ENCODE measurements at places on chromosomes 11 and 22.

GRCh38 chr11:132427611-132428010 is 1057.2 kb downstream of the NTM start:
- DNase-seq = no peak

- DNase-seq = no peak
Observed at GRCh38 chr11:103340956-103341355, 231.7 kb downstream of the DYNC2H1 start.

DNA sequence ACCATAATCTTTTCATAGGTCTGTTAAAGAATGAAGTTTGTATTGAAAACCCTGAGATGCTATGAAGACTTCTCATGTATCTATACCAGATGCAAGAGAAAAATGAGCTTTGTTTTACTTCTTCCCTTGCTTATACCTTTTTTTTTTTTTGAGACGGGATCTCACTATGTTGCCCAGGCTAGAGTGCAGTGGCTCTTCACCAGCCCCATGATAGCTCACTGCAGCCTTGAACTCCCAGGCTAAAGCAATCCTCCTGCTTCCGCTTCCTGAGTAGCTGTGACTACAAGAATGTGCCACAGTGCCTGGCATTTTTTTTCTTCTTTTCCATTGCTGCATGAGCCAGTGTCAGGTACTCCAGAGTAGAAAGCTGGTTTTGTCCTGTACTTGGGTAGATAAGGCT is 10.8 kb downstream of the CEP295 start:
- no peak for DNase-seq

DNA sequence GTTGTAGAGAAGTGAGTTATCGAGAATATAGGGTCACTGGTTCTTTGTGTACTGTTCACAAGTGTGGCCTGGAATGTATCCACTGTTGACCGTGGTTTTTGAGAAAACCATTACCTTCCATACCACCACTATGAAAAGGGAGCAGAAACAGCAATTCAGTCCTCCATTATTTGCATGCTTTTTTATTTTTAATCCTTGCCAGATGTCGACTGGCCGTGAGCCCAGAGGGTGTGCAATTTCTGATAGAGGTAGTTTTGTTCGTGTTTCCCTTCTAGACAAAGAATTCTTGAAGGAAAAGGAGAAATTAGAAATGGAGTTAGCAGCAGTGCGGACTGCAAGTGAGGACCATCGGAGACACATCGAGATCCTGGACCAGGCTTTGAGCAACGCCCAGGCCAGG is 81.7 kb downstream of the AMOTL1 start:
- no peak for DNase-seq

DNA sequence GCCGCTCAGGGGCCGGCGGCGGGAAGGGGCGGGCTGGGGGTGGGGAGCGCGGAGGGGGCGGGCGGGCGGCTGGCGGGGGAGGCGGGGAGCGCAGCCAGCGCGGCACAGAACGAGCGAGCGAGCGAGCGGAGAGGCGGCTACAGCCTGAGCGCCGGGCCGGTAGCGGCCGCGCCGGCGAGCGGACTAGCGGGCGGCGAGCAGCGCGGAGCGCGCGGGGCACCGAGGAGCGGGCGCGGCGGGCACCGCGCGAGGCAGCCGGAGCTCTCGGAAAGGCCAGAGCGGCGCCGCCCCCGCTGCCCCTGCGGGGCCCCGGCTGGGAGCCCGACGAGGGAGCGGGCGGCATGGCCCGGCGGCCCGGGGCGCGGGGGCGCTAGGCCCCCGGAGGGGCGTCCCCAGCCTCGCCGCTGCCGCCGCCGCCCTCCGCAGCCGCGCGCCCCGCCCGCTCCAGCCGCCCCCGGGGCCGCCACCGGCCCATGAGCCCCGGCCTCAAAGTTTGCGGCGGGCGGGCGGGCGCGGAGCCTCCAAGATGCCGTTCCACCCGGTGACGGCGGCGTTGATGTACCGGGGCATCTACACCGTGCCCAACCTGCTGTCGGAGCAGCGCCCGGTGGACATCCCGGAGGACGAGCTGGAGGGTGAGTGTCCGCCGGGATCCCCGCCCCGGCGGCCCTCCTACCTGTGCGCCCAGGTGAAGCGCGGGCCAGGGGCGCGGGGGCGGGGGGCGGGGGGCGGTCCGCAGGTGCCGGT is at the start of gene CABP7:
Gene CABP7 (plus strand): TSS at position 105 of the 747 bp plus-strand sequence. CDS start 422 bp downstream, at position 527.
- DNase-seq = no peak

DNA sequence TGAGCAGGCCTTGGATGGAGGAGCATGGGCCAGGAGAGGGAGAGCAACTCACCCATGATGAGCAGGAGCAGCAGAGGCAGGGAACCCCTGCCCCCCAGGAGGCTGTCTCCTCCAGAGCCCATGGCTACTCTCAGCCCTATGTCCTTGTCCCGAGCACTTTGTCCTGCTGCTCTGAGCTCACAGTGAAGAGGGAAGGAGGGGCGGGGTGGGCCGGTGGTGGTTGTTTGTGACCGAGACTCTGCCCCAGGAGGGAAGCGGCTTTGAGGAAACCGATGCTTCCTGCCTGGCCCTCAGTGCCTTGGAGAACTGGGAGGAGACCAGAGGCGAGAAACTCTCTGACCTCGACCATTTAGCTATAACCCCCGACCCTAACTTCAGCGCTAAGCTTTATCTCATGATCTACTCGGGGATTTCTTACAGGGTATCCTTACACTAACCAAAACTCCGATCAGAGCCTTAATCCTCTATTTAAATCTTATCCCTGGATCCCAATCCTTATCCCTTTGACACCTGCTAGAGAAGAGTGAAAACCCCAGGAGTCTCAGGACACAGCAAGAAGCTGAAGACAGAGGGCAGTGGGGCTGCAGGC is at the start of gene ROBO4:
Gene ROBO4 (minus strand): TSS at position 192 of the 589 bp plus-strand sequence. CDS start 70 bp downstream, at position 122.
- DNase-seq = no peak

- no peak for DNase-seq
Observed at GRCh38 chr11:86460461-86461385, 86.0 kb downstream of the CCDC81 start.

GRCh38 chr11:62148271-62148980 is 24.6 kb downstream of the INCENP start:
- DNase-seq = no peak

DNA sequence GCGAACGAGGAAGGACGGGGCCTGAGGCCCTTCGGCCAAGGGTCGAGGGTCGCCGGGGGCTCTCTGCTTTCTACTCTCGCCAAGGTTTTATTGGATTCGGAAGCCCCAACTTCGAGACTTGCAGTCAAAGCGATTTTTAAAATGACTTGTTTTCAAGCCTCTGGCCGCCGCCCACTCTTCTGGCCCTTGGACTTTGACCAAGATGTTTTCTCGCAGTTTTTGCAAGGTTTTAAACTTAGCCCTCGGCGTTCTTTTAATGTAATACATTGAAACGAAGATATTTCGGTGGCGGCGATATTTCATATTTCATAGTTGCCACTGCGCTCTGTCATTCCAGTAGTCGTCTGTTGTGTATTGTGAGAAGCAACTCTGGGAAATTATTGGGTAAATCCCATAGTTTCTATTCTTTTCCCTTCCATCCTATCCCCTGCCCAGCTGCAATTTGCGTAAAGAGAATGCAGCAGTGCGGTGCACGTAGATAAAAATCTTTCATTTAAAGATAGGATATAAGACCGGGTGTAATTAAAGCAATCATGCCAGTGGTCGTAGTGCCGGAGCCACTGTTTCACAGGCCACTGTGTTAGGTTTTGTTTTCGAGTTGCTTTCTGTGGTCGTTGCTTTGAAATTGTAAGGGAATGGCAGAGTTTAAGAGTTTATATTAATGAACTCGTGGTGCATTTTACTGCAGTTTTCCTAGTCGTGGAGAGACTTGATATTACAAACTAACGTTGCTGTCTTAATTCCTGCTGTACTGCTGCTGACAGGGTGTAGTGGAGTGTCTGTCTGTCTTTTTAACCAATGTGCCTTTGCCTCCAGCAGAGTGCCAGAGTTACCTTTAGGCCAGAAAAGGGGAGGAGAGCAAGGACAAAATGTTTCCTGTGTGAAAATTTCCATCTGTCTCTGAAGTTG is 702 bp downstream of the BIRC2 start:
- no peak for DNase-seq

- no peak for DNase-seq
Observed at GRCh38 chr22:27576413-27576812, 225.1 kb downstream of the MN1 start.

DNA sequence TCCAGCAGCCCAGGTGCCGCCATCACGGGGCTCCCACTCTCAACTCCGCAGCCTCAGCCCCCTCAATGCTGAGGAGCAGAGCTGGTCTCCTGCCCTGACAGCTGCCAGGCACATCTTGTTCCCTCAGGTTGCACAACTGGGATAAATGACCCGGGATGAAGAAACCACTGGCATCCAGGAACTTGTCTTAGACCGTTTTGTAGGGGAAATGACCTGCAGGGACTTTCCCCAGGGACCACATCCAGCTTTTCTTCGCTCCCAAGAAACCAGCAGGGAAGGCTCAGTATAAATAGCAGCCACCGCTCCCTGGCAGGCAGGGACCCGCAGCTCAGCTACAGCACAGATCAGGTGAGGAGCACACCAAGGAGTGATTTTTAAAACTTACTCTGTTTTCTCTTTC is at the start of gene SAA1:
Gene SAA1 (plus strand): TSS at position 316 of the 400 bp plus-strand sequence. CDS start 624 bp downstream, outside the sequence.
- no peak for DNase-seq

- DNase-seq = no peak
Observed at GRCh38 chr11:1827931-1828330, 6.9 kb upstream of the SYT8 start.

DNA sequence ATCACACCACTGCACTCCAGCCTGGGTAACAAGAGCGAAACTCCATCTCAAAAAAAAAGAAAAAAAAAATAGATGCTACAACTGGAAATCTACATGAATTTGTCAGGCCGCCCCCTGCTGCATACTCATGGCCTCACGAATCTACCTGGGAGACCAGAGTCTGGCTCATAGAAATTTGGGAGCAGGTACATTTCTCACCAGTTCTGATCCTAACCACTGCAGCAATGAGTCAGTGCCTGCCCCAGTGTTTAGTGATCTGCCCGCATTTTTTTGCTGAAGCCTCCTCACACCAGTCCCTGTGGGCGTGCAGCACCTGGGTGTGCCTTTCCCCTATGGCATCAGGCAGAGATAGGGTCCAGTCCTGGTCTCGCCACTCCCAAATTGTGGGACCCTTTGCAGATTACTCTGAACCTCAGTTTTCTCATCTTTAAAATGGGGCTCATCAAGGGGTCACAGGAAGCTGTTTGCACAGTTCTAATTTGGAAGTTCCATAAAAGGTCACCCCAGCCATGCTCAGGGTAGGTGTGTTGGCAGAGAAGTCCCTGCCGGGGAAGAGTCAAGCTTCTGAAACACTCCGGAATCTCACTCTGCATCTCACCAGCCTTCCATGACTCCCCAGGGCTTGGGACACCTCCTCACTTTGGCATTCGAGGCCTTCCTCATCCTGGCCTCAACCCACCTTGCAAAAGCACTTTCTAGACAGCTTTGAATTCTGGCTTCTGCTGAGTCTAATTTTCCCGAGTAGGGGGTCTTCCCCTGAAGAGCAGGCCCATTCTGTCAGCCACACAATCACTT is 39.3 kb upstream of the LINC01488 start:
- no peak for DNase-seq

DNA sequence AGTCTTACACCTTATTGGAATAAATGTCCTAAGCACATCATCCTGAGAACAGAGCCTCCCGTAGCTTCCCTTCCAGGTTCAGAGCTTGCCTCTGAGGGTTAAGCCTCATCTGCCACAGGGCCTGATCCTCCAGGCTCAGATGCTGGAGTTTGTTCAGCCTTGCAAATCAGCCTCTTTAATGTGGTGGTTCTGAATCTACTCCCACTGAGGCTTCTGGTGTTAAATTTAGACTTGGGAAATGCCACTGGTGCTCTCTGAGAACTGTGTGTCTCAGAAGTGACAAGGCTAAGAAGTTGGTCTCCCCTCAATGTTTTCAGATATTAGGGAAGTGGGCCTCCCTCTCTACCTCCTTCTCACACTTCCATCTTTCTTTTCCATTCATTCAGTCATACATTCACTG is 68.7 kb downstream of the CCDC81 start:
- DNase-seq = no peak

DNA sequence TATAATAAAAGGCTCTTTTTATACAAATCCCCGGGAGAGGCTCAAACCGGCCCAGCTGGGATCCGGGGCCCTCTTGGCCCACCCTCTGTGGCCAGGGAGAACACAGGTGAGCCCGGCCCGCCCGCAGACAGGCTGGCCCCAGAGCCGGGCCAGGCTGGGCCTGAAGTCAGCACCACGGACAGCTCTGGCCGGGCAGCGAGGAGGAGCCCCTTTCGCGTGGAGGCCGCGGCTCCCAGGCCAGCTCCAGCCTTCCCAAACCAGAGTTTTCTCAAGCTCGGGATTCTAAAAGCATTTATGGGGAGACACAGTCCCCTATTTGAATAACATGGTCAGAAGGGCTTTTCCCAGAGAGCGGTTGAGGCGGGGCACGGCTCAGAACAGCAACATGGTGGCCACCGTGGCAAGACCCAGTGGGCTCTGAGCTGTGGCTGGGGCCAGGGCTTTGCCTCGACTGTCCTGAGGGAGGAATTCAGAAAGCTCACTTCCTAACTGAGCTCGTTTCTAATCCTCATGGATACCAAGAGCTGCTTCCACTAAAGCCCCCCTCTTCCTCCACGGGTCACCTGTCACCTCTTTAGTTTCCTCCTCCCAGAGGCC is 115.4 kb downstream of the BRD1 start:
- DNase-seq = no peak

DNA sequence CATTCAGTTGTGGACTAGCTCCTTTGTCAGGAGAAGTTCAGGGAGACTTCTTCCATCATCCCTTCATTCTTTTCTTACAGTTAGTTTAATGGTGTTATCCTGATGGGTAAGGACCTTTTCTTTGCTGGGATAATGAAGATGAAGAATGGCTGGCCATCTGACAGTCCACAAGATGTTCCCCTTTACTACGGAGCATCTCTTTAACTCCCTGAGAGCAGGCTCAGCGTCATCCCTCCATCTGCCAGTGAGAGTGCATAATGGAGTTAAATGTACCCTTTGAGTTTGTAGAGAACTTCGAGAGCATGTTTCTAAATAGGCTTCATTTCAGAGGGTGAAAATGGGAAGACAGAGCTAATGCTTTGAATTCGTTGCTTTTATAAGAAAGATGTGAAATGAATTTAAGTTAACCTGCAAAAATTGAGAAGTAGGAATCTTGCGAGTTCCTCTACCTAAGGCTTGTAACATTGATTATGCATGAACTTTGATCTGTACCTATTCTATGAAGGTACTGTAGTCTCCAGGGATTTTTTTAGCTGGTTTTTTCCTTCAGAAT is 1.7 kb downstream of the EP300 start:
- no peak for DNase-seq

- DNase-seq = no peak
Observed at GRCh38 chr11:97865424-97866012, 1155.2 kb upstream of the CNTN5 start.

DNA sequence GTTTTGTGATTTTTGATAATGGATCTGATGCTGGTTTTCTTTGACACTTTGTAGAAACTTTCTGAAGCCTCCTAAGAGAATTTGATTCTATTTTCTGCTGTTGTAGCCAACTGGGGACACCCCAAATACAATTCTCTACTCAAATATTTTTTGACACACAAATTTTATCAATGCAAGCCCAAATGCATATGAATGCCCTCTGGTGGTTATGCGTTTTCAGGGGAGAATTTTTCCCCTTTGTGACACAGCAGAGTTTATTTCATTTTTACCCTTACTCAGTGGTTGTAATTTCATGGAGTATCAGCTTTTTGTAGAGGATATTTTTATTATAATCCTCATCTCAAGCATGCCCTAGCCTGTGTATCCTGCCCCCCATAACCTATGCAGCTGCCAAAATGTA is 44.7 kb upstream of the MTMR2 start:
- DNase-seq = no peak

All from NCI-H1105 (cell line).